ENCODE measurements at places on chromosomes 2 and 18.
A peak's percentile ranks its signal among the peaks of the same experiment; 100 is the strongest.

GRCh38 chr2:26018184-26019055 is 15.5 kb upstream of the RAB10 start:
- DNase-seq: peak; percentile 72

GRCh38 chr2:237160271-237160919 is 74.7 kb downstream of the COPS8 start:
- DNase-seq: no peak

DNA sequence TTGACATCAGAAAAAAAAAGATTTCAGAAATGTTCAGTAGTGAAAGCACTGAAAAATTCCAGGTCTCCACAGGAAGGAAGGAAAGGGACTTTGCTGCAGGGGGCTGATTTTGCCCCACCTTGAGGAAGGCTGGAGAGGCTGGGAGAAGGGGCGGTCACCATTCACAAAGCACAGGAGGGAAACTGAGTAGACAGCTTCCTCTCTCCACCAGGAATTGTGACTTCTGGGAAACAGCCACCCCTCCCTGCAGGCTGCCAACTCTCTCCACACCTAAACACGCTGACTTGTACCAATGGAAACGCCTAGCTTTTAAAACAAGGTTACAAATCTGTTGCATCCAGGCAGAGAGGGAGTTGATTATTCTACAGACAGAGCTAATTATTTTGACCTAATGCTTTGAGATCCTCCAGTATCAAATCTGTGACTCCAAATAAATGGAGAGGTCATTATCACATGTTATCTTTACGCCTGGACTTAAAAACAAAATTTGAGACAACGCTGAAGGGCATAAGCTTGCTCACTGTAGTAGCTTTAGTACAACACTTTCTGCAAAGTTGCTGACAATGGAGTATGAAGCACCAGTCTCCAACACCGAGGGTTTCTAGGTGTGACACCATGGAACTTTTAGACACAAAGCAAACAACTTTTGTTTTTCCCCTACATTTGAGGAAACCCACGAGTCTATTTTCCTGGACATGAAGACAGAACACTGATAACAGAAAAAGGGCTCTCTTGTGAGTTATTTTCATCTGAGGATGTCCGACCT is 42.7 kb downstream of the EPHA4 start:
- DNase-seq: no peak

DNA sequence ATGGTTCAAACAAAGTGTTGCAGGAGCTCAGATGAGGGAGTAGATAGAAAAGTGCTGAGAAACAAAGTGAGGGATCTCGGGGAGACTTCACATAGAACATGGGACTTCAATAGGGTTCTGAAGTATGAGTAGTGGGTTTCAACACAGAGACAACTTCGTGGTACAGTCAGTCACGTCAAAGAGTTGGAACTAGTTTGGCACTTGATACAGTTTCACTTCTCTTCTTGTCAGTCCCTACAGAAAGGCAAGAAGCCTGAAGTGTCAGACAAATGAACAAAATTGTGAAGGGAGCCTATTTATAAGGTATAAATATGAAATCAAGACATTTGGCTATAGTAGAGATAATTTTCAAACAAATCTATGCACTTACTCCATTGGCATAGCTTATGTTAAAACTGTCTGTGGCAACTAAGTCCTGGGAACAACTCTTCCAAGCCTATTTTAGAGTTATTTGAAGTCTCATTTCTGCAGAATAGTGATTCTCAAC is 338.0 kb downstream of the TDRD15 start:
- no peak for DNase-seq

- DNase-seq: no peak
These were observed 362.7 kb upstream of the SLC8A1 start for GRCh38 chr2:40814616-40815015.

All from DMS79 treated with DMSO at 0.1 percent for 48 hours (cell line).